Activated CD8-positive, alpha-beta memory T cell treated with anti-CD3 and anti-CD28 coated beads, Interleukin-2, amount 10 ng/mL, durations not matched to agents 7 days and 5 days (primary cell): ENCODE measurements at places on chromosomes 7 and 10.

DNA sequence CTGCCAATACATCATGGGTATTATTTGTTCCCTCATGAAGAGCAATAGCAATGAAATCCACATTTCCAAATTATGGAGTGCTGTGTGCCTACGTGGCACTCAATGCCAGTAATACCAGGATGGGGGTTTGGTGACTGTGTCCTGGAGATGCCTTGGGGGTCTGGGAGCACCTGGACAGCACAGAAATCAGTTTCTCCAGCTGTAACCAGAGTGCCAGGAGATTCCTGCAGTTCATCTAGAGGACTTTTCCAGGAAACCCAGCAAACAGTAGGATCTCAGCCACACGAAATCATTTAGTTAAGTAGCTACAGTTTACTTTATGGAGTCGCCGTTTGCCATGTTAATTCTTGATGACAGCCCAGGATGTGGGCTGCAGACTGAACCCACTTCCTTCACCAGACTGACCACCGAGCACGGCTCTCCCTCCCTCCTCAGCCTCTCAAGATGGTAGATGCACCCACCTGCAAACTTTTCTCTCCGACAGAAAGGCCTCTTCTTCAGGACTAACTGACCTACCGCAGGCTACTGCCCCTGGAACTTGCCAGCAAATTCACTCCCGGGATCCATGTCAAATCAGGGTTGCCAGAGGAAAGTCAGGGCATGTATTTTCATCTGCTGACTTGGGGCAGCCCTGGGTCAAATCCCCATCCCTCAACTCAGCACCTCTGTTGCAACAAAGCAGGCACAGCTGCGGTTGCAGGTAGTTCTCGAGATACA, 30.3 kb downstream of the MKI67 start:
- DNase-seq = peak; percentile 89

GRCh38 chr7:50469181-50469580, 19.0 kb upstream of the FIGNL1 start:
- no peak for DNase-seq

DNA sequence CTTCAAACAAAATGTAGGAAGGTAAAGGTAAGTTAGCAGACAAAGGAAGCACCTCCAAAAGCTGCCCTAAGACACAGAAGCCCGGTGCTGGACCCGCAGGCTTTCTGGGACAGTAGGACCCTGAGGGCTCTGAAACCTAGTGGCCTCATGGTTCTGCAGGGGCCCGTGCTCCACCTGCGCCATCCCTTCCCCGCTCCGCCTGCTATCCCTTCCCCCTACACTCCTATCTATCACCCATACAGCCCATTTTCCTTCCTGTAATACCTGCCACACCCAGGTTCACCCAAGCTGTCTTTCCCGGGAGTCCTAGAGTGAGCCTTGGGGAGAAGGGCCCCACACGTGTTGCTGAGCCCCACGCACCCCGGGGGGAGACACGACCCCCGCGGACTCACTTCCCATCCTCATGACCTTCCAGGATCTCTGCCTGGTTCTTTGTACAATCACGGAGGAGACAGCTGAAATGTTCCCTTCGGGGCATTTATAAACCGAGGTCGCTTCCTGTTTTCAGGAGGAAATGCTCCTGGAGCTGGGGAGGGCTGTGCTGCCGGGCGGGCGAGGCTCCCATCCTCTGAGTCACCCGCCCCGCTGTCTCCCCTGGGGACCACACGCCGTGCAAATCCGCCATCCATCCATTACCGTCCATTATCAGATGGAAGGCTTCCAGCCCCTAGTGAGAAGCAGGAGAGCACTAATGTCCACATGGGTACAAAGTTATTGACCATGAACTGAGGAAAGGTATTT, 251.7 kb upstream of the PITRM1 start:
- no peak for DNase-seq

- no peak for DNase-seq
These were observed 237.5 kb upstream of the PRSS1 start for GRCh38 chr7:142511801-142512200.

DNA sequence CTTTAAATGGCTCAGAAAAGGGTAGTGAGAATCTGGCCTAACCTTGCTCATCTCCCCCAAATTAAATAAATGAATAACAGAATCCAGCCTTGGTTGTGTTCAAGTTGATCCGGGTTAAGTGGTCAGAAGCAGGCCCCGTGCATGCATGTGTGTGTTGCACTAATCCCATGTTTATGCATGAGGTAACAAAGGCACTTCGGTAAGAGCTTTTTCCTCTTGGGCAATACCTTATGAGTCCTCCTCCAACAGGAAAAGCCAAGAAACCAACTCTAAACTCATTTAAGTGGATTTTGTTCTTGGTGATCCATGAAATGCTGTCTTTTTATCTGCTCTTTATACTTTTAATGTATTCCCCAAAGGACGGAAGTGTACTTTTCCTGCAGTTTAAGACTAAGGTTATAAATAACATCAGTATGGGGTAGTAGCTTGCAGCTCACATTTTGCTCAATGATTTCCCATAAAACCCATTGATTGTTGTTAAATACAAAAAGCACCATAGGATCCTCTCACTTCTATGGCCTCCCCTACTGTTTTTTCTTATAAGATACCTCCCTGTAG, 104.9 kb upstream of the YAE1 start:
- no peak for DNase-seq
